ENCODE measurements at places on chromosomes 12 and 14.

- DNase-seq = peak; percentile 61
Measured at GRCh38 chr12:102769323-102769916, 147.6 kb downstream of the PAH start.

DNA sequence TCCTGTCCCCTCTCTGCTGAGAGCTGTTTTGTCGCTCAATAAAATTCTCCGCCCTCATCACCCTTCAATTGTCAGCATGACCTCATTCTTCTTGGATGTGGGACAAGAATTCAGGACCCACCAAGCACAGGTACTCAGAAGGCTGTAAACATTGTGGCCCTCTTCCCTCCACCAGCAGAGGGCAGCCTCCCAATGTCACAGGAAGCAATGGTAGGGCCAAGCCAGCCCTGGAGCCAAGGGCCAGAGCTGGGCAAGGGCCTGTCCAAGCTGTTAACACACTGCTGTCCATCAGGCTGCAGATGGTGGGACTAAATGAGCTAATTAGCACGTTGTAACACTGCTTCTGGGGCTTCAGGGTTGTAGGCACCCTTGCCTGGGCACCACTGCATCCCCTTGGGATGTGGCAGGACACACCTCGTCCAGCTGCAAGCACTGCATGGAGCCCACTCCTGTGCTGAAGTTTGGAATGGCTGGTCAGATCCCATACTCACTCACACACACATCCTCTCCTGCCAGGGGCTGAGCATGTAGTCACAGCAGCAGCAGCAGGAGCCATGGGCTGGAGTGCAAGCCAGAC lies 62.7 kb upstream of the HECTD1 start:
- DNase-seq = peak; percentile 51

DNA sequence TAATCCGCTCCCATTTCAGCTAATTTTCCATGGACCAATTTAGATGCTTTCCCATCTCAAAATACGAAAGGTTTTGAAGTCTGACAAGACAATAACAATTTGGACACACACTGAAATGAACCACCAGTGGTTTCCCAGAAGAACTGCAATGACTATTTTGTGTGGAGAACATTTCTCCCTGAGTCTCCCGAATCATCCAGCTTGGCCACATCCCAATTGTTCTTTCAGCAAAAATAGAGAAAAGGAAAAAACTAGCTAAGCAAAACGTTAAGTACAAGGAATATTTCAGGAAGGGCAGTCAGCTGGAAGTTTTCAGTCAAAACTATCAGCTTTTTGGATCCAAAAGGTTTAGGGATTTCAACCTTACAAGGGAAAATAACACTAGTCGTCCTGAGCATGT lies 390.6 kb downstream of the KCNH5 start:
- DNase-seq = peak; percentile 23

GRCh38 chr14:74785056-74785613 lies 22.0 kb downstream of the YLPM1 start:
- no peak for DNase-seq

DNA sequence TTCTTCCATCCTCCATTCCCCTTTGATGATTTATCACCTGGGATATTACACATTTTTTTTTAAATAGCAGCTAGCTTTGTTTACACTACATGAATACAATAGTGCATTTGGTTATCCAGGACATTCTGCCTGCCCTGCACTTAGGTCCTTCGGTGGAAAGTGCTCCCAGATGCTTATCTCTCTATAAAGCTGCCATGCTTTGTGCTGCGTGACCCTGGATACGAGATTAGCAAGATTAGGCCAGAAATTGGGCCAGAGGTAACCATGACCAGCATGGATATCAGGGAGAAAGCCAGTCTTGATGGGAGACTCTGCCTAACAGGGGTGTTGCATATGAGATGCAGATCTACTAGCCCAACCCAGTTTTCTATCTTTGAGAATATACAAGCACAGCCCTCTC lies 12.1 kb upstream of the KRT83 start:
- DNase-seq = no peak

DNA sequence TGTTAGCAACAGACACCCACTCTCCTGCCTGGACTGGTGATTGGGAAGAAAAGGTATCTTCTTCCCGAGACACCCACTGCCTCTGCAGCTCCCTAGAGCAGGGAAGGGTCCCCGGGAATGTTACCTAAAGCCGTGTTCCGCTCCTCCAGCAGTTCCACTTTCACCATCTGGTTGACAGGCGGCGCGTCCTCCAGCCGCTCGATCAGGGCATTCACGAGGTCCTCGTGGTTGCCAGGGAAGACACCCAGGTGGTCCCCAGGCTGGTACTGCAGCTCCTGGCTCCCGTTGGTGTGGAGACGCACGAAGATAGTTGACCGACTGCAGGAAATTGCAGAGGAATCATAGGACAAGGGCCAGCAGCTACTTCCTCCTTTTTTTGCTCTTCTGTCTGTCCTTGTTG lies 44.2 kb upstream of the FBXO21 start:
- no peak for DNase-seq

GRCh38 chr14:76500011-76500410 lies 124.1 kb downstream of the ESRRB start:
- DNase-seq = peak; percentile 68

DNA sequence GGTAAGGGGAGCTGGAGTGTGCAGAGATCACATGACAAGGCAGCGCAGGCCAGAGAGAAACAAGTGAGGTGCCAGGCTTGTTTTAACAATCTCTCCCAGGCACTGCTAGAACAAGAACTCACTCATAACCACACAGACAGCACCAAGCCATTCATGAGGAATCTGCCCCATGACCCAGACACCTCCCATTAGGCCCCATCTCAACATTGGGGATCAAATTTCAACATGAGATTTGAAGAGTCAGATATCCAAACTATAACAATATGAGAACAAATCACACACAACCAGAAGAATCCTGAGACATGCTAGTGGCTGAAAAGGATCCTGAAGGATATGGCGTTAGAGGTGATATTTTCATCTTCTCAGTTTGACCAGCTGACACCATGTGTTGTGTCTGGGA lies 21.9 kb downstream of the OR6J1 start:
- DNase-seq = no peak

DNA sequence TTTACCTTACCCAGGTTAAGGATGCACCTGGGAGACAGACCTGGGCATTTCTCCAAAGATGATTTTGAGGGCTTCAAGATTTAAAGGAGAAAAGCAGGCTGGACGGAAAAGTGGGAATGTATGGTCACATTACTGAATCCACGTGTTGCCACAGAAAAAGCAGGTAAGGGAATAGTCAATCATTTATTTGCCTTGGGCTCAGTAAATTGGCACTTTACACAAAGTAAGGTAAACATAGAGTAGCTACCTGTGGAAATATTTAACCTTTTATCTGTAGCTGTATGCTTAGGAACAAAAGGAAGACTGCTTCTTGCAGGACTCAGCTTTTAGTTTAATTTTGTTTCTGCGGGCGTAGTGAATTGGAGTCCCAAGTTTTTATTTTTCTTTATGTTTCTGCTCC lies 153.3 kb downstream of the SLCO1B3 start:
- DNase-seq = no peak

DNA sequence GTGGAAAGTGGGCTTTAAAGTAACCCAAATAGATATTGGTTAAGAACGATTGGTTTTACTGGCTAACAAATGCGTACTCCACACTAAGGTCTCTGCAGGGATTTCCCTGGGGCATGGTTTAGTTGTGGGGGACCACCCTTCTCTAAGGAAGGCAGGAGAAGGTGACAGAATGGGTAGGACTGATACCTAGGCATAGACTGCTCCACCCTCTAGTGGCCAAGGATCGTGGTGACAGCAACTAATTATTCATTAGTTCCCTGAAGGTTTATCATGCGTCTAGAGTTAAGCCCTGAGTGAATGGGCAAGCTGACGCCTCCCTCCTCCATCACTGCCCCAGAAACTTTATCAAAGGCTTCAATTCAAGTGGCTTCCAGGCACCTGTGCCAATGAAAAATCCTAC lies 9.1 kb downstream of the FAM181A start:
- DNase-seq = no peak

DNA sequence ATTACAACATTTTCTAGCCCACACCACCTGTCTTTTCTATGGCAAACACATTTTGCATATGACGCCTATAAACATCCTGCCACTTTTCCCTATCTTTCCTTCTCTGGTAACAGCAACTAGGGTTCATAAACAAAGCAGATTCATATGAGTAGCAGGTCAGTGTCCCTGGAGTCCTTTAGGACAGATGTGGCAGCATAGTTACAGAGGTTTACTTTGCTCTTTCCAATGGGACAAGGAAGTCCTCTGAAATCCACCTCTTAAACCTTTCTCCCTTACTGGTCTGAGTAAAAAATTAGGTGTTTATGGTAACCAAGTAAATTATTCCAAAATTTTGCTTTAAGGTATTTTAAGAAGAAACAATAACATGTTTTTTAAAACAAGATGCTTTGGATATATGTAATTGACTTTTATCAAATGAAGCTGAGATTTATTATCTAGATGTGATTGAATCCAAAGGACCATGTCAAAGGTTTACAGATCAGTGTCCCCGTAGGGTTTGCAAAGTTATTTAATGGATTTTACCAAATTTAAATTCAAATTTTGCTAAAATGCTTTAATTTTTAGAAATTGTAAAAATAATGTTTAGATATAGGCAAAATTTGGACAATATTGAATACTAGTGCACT lies 79.2 kb upstream of the PAWR start:
- no peak for DNase-seq

GRCh38 chr14:69615121-69615495 lies 3.7 kb downstream of the SUSD6 start:
- no peak for DNase-seq

DNA sequence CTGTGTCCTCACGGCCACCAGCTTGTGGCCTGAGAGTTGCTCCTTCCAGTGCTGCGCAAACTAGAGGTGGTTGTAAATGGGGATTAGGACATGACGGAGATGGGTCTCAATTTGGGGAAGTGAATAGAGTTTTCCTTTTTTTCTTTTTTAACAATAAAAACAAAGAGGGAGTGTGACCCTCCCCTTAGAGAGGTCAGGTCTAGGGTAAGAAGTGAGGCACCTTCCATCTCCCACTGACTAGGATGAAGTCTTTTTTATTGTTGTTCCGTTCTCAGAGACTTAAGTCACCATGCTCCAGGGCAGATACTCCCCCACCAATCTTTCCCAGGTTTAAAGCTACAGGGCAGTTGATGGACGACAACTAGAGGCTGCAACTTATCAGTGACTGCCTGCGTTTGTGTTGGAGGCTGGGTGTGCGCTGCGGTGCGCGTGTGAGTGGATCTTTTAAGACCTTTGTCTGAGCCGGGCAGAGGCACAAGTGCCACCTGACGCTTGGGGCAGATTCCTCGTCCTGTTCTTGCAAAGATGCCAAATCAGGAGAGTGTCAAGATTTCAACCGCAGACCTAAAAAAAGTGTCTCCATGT lies 2.1 kb upstream of the GSC start:
- no peak for DNase-seq

- DNase-seq = no peak
Measured at GRCh38 chr12:897386-897785, 52.1 kb downstream of the RAD52 start.

DNA sequence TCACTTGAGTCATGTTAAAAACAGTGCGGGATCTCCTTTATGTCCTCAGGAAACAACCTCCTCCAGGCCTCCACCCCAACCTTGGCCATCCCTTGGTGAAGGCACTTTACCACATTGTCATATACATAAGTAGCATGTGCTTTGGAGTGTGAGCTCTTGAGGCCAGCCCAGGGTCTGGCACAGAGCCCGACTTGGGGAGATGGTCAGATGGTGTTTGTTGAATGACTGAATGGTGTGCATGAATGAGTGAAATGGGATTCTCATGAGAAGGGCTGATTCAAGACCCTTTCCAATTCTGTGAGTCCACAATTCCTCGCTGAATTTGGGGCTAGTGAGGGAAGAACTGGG lies 52.9 kb upstream of the DLK1 start:
- DNase-seq = no peak

- DNase-seq = no peak
Measured at GRCh38 chr14:51367600-51367931, 127.5 kb downstream of the TMX1 start.

- peak; percentile 43 for DNase-seq
Measured at GRCh38 chr12:77133566-77133965, 68.2 kb upstream of the E2F7 start.

DNA sequence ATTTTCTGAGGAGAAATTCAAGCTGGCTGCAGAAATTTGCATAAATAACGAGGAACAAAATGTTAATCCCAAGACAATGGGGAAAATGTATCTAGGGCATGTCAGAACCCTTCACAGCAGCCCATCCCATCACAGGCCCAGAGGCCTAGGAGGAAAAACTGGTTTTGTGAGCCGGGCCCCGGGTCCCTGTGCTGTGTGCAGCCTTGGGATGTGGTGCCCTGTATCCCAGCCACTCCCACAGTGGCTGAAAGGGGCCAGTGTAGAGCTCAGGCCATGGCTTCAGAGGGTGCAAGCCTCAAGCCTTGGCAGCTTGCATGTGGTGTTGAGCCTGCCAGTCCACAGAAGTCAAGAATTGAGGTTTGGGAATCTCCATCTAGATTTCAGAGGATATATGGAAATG lies 57.7 kb downstream of the NPAS3 start:
- no peak for DNase-seq

- DNase-seq = no peak
Measured at GRCh38 chr14:28772613-28773012, 6.0 kb downstream of the FOXG1 start.

DNA sequence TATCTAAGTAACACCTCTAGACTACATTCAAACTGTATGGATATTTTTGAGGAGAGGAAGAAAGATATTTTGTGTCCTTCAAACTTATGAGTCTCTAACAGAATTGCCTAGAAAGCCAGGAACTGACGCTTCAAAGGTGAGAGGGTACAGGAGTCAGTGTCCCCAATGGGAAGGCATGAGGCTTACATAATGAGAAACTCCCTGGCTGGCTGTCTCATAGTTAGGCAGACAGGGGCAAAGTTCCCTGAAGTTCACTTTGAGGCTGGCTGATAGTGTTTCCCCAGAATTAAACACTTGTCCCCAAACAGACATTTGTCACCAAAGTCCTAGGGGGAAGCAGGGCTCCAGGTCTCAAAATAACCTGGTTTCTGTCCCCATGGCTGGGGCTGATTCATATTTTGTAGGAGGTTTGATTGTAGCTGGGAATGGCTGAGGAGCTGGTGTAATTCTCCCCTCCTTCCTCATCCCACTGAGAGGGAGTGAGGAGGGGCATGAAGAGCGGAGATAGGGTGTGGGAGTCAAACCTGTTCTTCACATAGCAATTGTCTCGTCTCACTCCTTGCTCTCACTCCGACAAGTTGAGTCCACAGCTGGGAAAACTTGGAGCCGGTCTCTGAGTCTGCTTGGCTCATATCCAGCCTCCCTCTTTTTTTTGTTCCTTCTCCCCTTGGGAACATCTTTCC lies 56.4 kb upstream of the CISTR start:
- no peak for DNase-seq
